ENCODE measurements at places on chromosomes 6 and 20. TPM values are rescaled to one million over a fixed set of nuclear protein-coding genes. Genes with fewer than 3 reads are reported as not detected.

GRCh38 chr6:89252907-89253306, 35.7 kb upstream of the GABRR1 start:
- H3K27ac ChIP-seq, result no peak overlapping the region
- H3K4me1 ChIP-seq, result no peaks in the 10 kb centered on the region
- H3K27me3 ChIP-seq, result peaks cover 2% of the 10 kb centered on the region
- no peak for DNase-seq
- no peaks in the 10 kb centered on the region for H3K36me3 ChIP-seq

GRCh38 chr6:129236001-129236517, 353.1 kb downstream of the LAMA2 start:
- H3K27ac ChIP-seq, result no peak overlapping the region
- no peak overlapping the region for H3K4me3 ChIP-seq
- no peaks in the 10 kb centered on the region for H3K4me1 ChIP-seq
- no peak for DNase-seq
- peaks cover 3% of the 10 kb centered on the region for H3K27me3 ChIP-seq

- peaks cover 24% of the 10 kb centered on the region for H3K4me1 ChIP-seq
- no peak for DNase-seq
- no peak overlapping the region for H3K4me3 ChIP-seq
- no peak overlapping the region for H3K27ac ChIP-seq
- H3K36me3 ChIP-seq, result peaks cover 15% of the 10 kb centered on the region
Observed at GRCh38 chr6:143507358-143508145, 4.0 kb downstream of the FUCA2 start.

GRCh38 chr6:147285087-147285855, 81.1 kb downstream of the STXBP5 start:
- no peak for DNase-seq
- H3K27ac ChIP-seq, result peak overlapping the region; percentile 7
- H3K36me3 ChIP-seq, result peaks cover 15% of the 10 kb centered on the region
- no peak overlapping the region for H3K4me3 ChIP-seq
- H3K4me1 ChIP-seq, result peaks cover 38% of the 10 kb centered on the region

DNA sequence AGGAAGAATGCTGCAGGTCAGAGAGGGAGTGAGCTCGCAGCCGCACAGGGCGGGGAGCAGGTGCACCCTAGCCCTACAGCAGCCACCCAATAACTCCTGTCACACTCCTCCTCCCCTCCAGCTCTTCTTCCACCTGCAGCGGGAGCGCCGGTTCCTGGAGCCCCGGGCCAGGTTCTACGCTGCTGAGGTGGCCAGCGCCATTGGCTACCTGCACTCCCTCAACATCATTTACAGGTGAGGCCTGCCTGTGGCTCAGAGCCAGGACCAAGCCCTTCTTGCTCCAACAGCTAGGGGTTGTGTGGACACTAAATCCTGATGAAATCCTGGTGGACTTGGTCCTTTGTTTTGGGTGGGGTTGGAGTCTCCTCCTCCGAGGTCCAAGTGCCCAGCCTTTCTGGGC, 11.7 kb downstream of the SGK2 start:
- no peaks in the 10 kb centered on the region for H3K27me3 ChIP-seq
- no peak overlapping the region for H3K4me3 ChIP-seq
- no peak for DNase-seq
- H3K27ac ChIP-seq, result no peak overlapping the region

The ASCC3 gene
- 53.4 TPM for total RNA-seq

The NKX2-4 gene
- not detected for total RNA-seq

The NKAIN4 gene
- not detected for total RNA-seq

Data from activated CD4-positive, alpha-beta T cell treated with anti-CD3 and anti-CD28 coated beads for 36 hours (primary cell).